Activated B cell treated with CpG ODN at 0.5 μM for 24 hours (primary cell): ENCODE measurements at places on chromosomes 1 and 21. TPM values are rescaled to one million over a fixed set of nuclear protein-coding genes. Genes with fewer than 3 reads are reported as not detected.

DNA sequence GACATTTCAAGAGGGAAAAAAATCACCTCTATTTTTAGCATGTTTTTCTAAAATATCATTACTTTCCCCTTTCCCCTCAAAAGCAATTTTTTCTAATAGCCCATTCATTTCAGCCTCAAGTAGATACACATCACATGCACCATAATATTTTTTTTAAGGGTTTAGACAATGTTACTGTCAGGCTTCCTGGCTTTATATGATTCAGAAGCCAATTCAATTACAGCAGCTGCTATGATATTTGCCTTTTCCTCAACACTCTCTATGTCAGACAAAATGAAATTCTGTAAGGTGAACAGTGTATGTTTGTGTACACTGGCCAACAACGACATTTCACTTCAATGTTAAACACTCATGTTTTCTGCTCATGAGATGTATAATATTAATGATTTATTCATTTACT, 46.5 kb downstream of the OMA1 start:
- no peak for DNase-seq

Gene KCNH1
- not detected in 2 replicates for total RNA-seq

Gene SLC16A4
- total RNA-seq: 0.89 and 1.3 TPM in 2 replicates

Gene DENND4B
- 217 and 257 TPM in 2 replicates for total RNA-seq

Gene SHISAL2A
- 36.8 and 44.2 TPM in 2 replicates for total RNA-seq

DNA sequence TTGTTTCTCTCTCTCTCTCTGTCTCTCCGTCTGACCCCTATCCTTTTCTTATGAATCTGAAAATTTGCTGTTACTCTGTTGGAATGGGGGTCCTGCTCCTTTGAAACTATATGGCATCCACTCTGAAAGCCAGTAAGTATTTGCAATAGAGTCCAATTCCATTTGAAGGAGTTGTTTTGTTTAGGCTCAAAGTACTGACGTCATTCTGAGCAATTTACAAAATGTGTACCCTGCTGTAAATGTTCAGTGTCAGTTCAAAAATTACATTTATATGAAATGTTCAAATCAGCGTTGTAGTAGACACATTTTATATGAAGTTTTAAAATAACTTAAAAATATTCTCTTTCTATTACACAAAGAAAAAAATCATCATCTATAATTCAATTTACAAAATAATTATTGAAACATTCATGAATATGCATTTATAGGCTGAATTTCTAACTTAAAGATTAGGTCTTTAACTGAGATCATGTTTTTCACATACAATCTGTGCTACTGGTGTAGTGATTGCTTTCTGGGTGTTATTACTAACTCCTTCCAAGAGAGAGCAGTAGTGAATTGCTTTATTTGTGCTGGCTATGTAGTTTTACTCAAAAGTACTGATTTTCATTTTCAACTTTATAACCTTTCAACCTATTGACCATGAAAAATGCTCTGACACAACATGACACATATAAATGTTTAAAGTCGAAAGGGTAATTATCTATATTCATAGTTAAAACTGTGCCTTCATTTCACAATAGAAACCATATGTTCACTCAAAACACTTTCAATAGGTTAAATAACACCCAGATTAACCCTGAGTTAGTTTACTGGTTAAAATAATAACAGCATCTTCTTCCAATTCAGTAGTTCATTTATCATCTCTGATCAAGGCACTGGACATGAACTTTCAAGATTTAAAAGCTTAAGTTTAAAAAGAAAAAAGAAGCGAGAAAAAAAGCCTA, 253.1 kb upstream of the ADGRL4 start:
- DNase-seq: no peak

DNA sequence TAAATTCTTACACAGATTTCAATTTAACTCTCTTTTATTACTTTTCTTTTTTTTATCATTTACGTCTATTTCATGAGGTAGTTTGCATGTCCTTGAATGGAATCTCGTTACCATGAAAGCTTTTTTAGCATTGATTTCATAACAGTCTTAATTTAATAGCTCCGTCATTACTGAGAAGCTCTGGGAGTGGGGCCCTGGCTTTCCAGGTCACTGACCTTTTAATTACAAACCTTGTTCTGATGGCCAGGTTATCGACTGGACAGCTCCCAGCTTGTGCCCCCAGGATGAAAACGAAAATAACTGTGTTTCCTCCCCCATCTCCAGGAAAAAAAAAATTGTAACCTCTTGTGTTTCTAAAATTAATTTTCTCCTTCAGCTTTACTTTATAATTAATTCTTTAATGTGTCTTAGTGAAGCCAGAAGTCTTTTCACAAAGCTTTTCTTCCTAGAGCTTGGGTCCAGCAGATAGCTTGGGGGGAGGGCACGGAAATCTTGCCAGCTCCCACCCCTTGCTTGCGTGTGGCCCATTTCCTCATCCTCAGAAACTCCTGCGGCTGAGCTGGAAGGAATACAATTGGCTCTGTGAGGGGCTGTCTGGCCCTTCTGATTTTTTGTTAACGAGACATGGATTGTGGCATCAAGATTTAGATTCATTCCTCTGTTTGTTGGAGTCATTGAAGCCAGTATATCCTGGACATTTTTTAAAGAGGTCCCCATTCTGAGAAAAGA, 65.7 kb downstream of the PEX14 start:
- DNase-seq: no peak

GRCh38 chr1:21258331-21259134, 31.7 kb downstream of the ECE1 start:
- DNase-seq: no peak

- DNase-seq: no peak
Measured at GRCh38 chr21:15444118-15444960, 285.4 kb upstream of the USP25 start.

Gene CSF1
- total RNA-seq: 1.9 and 2.0 TPM in 2 replicates

GRCh38 chr1:203424861-203425662, 50.5 kb upstream of the PRELP start:
- no peak for DNase-seq

DNA sequence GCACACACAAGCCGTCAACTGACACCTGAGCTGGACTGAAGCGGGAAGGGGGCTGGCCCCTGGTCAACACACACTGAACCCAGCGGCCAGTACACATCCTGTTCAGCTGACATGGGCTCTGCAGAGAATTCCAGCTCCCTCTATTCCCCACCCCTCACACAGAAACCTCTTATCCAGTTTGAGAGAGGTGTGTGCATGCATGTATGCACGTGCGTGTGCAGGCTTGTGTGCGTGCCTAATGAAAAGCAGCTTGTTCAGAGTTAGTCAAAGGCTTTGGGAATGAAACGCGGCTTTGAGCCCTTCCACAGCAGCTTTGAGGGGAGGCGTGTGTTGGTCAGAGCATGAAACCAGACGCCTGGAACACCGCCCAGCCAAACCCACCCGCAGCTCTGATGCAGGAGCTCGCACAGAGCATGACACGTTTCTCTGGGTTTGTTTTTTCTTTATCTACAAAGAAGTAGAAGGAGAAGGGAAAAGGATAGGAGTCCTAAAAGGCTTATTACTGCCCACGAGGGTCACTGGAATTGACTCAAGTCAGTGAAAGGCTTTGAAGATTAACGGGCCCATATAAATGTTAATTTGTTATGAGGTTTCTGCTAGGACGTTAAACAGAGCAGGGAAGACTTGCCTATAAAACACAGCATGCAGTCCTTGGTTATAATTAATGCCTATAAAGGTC, 184.2 kb downstream of the ETS2 start:
- DNase-seq: no peak

- DNase-seq: no peak
Measured at GRCh38 chr1:92883297-92883696, 51.5 kb downstream of the RPL5 start.

DNA sequence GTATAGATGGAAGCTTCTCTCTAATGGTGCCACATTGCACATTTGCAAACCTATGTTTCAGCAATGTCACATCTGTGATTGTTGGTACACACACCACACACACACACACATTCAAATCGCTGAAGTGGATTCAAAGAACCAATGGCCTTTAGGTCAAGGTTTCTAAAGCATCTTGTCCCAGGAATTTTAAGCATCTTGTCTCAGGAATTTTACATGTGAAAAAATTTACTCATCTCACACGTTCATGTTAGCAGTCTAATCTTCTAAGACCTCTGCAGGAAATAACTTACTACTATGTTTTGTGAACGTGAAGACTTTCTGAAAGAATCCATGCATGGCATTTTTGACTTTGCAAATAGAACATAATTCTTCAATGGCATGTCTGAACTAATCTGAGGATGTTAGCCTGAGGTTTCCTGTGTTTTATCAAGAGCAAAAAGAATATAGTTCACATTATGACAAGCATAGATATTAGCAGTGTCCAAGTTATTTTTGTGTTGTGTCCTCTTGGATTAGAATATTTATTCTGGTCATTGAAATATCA, 125.1 kb downstream of the CYYR1 start:
- no peak for DNase-seq

GRCh38 chr1:151968791-151969399, 24.8 kb downstream of the S100A10 start:
- DNase-seq: no peak

DNA sequence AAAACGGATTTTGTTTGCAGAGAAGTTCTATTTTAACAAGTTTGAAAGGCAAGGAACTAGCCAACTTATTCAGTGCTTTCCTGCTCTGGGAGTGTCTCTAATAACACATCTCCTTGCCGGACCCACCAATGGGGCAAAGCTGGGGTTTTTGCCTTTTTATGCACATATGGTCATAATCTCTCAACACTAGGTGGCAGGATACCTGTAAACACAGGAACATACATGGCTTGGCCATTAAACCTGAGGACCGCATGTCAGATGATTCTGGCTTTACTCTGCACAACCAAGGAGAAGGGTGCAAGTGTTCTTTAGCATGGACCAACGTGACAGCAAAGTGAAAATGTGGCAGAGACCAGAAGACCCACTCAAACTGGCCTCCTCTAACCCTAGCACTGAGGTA, 4.9 kb downstream of the TMEM9 start:
- DNase-seq: no peak

GRCh38 chr1:66088787-66089186, 296.1 kb downstream of the PDE4B start:
- no peak for DNase-seq

- no peak for DNase-seq
Measured at GRCh38 chr1:87615491-87615890, 286.8 kb downstream of the LMO4 start.

DNA sequence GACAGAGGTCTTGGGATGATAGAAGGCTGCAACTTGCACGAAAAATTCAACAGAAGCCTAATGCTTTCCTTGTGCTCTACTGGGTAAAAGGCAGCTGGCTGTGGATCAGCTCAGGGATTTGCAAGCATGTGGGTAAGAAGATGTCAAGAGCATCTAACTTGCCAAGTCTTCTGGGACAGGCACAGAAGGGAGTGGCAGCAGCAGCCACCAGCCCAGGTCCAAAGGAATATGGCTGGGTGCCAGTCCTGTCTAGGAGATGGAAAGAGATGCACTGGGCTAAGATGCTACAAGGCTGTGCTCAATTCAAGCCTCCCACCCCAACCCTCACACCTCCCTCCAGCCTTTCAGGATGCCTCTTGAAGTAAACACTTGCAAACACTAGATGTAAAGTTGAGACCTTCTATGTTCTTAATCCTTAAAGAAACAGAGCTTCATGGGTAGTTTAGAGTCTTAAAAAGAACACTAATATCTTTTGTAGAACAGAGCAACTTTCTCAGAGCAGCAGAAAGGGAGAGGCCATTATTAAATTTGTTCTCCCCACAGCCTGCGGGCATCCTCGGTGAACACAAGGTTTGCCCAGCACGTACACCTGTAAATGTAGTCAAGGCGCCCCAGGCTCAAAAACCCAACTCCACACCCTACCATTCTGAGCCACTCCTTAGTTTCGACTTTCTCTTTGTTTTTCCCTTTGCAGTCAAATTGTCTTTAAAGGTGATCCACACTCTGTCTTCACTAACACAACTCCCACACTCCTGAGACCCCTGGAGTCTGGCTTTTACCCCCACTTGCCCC, 64.6 kb upstream of the BCAR3 start:
- no peak for DNase-seq

Gene B3GALT5
- not detected in 2 replicates for total RNA-seq

GRCh38 chr1:171142416-171143385, 42.4 kb upstream of the FMO2 start:
- no peak for DNase-seq

- DNase-seq: no peak
Measured at GRCh38 chr21:29465546-29465945, 166.8 kb downstream of the BACH1 start.

DNA sequence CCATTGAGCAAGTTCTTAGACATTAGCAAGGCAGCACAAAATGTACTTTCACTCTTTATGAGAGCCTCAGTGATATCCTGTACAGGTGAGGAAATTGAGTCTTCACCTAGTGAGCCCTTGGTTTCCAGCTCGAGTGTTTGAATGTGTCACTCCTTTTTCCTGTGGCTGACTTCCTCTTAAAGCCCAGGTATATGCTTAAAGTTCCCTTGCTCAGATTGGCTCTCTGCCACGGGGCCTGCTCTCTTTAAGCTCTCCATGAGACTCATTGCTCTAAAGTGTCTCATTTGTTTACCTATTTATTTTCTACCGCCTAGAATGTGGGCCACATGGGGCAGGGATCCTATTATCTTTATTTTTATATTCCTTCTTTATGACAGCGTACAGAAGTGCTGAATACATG, 324.9 kb downstream of the SIPA1L2 start:
- no peak for DNase-seq

- DNase-seq: no peak
Measured at GRCh38 chr1:107529511-107530149, 388.8 kb downstream of the NTNG1 start.

DNA sequence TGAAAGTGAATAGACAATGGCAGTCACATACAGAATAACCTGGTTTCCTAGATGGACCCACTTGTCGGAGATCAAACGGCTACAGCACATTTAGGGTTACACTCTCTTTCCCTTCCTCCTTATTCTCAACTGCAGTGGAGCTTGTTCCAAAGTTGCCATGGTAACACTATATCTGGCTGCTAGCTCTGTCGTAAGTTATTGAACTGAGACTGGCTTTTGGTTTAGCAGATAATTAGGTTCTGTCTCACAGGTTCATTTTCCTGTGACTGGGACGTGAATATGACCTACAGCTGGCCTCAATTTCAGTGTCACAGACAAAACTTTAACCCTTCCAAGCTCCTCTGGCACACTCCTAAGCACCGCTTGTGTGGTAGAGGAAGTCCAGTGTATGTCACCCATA, 875.8 kb downstream of the USP25 start:
- no peak for DNase-seq

DNA sequence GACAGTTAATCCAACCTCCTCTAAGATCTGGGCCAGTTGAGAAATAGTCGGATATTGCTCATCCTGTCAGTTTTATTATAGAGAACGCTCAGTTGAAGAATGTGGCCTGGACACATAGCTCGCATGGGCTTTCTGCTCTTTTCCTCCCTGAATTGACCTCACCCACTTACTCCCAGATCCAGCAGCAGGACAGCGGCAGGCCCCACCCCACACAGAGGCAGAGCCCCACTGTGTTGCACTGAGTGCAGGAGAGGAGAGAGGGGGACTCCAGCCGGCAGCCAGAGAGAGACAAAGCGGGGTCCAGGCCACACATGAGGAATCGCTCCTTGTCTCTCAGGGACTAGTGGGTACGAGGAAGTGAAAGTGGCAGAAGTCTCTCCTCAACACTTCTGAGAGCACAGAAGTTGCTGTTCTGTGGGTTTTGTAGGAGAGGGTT, 78.6 kb downstream of the LAMC1 start:
- DNase-seq: peak; percentile 20

Gene CELA2B
- total RNA-seq: not detected in 2 replicates

Gene OR2L3
- total RNA-seq: not detected in 2 replicates

- no peak for DNase-seq
Measured at GRCh38 chr1:81305997-81306452, 494.7 kb upstream of the ADGRL2 start.

GRCh38 chr1:221800831-221801230, 58.9 kb upstream of the DUSP10 start:
- DNase-seq: no peak
